ENCODE measurements at places on chromosomes 1 and 21.

GRCh38 chr1:200027264-200027823 is at the start of gene NR5A2:
TSS of gene NR5A2 (plus strand) at chr1:200027710. CDS start at chr1:200027848, 138 bp downstream.
- DNase-seq = no peak

- DNase-seq = no peak
Measured at GRCh38 chr1:160206421-160207117, 1.4 kb downstream of the PEA15 start.

DNA sequence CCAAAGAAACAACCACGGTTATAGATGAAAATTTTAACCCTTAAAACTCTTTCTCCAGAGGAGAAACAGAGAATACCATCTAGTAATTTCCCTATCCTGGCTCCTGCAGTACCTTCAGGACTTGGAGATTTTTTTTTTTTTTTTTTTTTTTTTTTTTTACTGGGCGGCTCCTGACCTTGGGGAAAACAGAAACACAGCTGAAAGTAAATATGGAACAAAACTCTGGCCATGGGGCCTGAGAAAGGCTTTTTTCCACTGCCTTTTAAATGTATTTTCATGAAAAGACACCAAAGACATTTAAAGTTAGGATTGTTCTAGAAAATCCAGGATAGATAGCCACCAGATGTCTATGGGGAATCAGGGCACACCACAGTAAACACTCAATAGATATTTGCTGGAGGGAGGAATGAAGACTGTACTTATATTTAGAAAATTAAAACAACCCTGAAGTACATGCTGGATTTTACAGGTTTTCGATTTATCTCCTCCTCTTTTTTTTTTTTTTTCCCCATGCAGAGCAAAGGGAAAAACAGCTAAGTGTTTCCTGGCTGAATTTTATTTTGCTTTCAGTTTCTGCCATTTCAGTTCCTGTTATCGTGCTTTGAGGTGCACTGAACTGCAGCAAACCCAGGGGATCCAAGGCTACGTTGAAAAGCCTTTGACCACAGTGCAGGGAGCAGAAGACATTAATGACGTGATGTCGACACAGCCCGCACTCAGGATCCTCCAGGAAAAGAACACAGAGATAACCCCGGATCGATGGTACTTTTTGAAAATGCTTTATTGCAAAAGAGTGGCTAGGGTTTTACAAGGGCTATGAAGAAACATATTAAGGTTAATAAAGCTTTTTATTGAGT is 35.7 kb upstream of the CNN3 start:
- no peak for DNase-seq

DNA sequence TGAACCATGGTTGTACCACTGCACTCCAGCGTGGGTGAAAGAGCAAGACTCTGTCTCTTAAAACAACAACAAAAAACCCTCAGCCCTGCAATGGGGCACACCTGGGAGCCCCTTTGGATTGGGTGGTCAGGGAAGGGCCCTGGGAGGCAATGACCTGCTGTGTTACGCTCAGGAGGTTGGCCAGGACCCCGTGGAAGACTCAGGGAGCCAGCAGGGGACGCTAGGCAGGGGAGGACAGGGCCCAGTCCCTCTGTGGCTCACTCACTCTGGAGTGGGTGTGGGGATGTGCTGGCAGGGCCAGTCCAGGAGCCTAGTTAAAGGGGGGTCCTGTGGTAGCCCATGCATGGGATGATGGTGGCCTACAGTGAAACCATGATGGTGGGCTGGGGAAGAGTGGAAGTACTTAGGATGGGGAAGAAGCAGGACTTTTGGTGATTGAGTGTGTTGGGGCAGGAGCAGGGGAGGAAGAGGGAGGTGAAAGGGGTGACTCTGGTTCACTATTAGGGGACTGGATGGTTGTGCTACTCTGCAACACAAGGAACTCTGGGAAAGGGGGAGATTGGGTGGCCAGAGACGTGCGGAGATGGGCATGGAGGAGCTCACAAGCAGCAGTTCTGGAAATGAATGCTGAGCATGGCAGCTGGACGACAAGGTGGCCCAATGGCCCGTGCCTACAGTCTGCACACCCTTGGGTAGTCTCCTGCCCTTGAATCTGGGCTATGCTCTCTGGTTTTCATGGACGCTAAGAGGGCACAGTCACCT is 56.3 kb upstream of the FAM20B start:
- DNase-seq = no peak

- DNase-seq = no peak
Measured at GRCh38 chr1:239084459-239085080, 301.8 kb upstream of the CHRM3 start.

DNA sequence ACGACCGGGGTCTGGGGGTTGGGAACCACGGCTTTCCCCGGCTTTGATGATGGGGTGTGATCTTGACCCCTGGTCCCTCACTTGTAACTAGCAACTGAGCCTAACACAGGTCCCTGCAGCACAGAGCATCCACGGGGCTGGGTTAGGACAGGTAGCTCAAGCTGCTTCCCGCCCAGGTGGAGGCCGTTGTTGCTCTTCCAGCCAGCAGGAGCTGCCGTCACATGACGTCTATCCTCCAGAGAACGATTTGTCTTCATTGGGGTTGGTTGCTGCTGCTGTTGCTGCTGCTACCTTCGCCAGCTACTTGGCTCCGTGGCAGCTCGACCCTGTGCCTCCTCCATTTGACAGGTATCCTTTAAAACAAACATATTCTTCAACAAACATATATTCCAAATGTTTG is 74.3 kb upstream of the ADAR start:
- DNase-seq = no peak

- DNase-seq = peak; percentile 40
Measured at GRCh38 chr1:47725992-47726855, 271.0 kb downstream of the TRABD2B start.

Data from T-helper 9 cell (primary cell).